Activated CD8-positive, alpha-beta T cell treated with anti-CD3 and anti-CD28 coated beads for 36 hours (primary cell): ENCODE measurements at places on chromosomes 3 and 15. TPM values are rescaled to one million over a fixed set of nuclear protein-coding genes. Genes with fewer than 3 reads are reported as not detected.

Gene THRB
- total RNA-seq, result not detected

Gene ARHGAP31
- 8.0 TPM for total RNA-seq

Gene KCNH8
- not detected for total RNA-seq

Gene CCR9
- 0.20 TPM for total RNA-seq

Gene LTF
- total RNA-seq, result not detected

Gene FAM227B
- total RNA-seq, result 6.1 TPM

Gene TRPM7
- total RNA-seq, result 38.2 TPM

DNA sequence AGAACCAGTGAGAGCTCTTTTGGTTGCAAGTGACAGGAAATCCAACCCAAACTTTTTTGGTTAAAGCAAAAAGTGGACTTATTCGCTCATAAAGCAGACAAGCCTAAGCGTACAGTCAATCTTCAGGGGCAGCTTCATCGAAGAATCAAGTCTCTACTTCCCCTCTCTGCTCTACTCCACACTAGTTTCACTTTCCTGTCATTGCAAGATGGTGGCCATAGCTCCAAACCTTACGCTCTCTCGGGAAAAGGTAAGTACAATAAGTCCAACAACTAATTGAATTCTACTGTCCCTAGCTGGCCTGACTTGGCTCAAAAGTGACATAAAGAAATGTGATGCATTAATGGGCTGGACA, 24.9 kb upstream of the ZNF710 start:
- no peak for DNase-seq

GRCh38 chr3:25962255-25962654, 172.4 kb downstream of the OXSM start:
- no peak for DNase-seq

DNA sequence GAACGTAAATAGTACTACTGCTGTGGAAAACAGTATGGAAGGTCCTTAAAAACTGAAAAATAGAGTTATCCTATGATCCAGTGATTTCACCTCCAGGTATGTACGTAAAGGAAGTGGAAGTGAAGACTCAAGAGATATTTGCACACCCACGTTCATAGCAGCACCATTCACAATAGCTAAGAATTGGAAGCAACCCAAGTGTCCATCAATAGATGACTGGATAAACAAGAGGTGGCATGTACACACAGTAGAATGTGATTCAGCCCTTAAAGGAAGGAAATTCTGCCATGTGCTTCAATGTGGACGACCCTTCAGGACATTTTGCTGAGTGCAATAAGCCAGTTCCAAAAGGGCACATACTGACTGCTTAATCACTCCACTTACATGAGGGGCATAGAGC, 188.3 kb downstream of the APBA2 start:
- no peak for DNase-seq

DNA sequence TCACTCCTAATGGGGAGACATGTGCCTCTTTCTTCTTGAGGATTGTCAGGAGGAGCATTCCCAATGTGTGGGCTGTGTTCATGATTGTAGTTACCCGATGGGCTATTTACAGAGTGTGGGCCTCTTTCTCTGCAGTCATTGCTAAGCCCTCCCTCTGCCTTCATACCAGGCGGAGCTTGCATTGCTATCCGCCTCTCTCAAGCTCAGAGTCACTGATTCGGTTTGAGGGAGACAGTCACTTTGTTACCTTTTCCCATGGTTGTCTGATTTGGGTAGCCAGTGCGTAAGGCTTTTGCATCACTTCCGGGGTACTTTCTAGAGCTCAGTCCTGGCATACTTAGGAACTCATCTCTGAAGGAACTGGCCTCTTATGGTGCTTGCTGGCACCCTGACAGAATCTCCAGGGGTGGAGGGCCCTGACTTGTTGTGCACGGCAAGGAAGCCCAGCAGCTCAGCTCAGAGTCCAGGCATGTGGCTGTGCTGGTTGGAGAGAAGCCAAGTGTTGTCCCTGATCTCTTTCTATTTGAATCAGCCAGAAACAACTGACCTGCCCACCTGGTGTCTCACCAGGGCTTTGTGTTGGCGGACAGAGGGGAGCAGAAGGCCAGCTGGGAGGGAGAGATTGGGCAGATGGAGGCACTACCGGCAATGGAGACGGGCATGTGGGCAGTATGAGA, 79.8 kb downstream of the EPHB1 start:
- DNase-seq, result no peak

GRCh38 chr3:70952033-70952747, 631.3 kb downstream of the FOXP1 start:
- peak; percentile 27 for DNase-seq

DNA sequence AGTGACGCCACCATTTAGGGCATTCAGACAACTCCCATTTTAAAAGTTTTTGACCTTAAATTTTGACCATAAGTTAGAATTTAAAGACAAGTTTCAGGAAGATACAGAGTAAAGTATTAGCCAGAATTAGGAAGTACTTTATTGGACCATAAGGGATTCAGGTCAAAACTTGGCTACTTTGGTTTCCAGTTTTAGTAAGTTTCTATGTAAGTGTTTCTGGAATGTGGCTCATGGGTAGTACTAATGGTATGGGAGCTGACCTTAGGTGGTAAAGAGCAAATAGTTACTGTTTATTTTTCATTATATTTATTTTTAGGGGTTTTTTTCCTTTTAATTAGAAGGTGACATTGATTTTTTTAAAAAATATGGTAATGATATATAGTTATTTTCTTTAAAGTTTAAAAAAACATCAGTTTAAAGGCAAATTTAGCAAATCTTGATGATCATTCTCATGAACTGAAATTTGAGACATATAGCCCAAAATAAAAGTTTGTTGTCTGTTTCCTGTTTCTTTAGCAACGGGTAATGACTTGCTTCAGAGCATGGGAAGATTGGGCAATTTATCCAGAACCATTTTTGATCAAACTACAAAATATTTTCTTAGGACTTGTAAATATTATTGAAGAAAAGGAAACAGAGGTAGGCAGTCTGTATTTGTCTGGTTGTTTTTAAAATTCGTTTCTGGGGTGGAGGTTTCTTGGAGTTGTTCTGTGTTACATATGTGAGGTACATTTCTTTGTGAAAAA, 34.3 kb downstream of the U2SURP start:
- DNase-seq, result no peak

DNA sequence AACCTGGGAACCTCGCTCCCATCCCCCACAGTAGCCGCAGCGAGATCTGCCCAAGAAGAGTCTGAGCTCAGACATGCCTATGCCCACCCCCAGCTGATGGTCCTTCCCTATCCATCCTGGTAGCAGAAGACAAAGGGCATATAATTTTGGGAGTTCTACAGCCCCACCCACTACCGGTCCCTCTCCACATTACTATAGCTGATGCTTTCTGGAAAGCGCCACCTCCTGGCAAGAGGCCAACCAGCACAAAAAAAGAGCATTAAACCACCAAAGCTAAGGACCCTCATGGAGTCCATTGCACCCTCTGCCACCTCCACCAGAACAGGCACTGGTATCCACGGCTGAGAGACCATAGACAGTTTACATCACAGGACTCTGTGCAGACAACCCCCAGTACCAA, 168.4 kb downstream of the MEGF11 start:
- peak; percentile 51 for DNase-seq

GRCh38 chr3:170038434-170039110, 777 bp downstream of the GPR160 start:
- peak; percentile 54 for DNase-seq

DNA sequence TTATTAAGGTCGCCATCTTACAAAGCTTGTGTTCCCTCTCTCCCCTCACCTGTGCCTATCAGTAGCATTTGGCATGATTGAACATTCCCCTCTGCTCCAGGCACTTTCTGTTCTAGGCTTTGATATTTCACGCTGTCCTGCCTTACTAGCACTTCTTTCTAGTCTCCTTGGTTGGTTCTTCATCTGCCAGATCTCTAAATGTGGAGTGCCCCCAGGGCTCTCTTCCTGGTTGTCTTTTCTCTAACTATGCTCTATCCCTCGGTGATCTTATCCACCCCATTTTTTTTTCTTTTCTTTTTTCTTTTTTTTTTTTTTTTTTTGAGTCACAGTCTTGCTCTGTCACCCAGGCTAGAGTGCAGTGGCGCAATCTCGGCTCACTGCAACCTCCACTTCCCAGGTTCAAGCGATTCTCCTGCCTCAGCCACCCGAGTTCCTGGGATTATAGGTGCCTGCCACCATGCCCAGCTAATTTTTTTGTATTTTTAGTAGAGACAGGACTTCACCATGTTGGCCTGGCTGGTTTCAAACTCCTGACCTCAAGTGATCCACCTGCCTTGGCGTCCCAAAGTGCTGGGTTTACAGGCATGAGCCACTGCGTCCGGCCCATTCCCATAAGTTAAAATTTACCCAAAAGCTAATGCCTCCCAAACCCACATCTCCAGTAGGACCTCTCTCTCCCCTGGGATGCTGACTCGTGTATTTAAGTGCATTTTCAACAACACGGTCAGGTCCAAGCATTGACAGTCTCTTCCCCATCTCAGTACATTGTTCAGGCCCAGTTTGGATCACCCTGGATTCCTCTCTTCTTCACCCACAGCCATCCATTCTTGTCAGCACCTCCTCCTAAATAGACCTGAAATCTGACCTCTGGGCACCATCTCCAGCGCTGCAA, 5.2 kb downstream of the NUSAP1 start:
- DNase-seq, result no peak
